Stimulated activated CD4-positive, alpha-beta T cell treated with anti-CD3 and anti-CD28 coated beads, Interleukin-4, amount 100 ng/mL, for 4 hours (primary cell): ENCODE measurements at places on chromosomes 5 and 9.

DNA sequence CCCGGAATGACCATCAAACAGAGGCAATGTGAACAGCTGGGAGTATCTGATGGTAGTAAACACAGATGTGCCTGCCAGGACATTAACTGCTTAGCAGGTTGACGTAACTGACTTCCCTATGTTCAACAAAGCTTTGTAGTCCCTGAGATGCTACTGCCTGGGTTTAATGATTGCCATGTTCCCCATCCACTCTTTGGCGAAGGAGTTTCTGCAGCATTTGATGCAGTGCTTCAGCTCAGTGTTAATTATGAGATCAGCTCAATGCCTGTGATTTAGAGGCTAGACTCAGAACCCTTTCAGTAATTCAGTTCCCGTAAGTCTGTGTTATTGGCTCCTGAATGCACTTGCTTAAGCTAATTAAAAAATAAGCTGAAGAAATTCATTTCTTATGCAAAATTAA lies 547.3 kb upstream of the ZNF608 start:
- DNase-seq: no peak

- no peak for DNase-seq
Measured at GRCh38 chr9:81266674-81267073, 422.7 kb downstream of the TLE1 start.

- DNase-seq: no peak
Measured at GRCh38 chr5:30108051-30108450, 1085.4 kb upstream of the CDH6 start.

DNA sequence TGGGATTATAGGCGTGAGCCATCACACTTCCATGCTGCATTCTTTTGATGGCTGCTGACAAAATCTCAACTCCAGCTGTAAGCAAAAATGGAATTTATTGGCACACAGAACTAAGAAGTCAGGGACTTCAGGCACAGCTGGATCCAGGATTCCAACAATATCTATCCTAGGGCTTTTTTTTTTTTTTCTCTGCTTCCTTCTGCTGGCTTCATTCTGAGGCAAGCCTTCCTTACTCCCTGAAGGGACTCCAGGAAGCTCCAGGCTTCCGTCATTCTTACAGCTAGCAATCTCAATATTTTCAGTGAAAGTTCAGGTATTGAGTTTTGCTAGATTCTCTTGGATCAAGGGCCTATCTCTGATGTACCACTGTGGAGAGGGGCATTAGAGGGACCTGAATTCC lies 66.1 kb downstream of the GALNT12 start:
- DNase-seq: no peak

DNA sequence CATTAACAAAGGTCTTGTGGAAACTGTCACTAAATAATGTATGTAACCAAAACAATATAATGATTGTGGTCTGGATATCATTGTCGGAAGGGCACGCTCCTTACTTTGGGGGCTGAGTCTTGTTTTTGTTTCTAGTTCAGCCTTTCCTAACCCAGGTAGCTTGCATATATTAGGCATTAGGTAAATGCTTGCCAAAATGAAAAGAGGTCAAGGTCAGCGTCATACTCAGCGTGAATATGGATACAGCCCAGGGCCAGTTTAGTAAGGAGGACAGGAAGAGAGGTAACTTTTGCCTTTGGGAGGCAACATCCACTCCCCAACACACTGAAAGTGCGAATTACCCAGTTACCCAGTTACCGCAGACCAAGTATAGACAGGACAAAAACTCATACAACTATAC lies 171.4 kb downstream of the RAB3C start:
- no peak for DNase-seq
